ENCODE measurements at places on chromosomes 7 and 10.
A peak's percentile ranks its signal among the peaks of the same experiment; 100 is the strongest.

- peak; percentile 56 for DNase-seq
Measured at GRCh38 chr10:90652519-90652918, 205.3 kb downstream of the HTR7 start.

- no peak for DNase-seq
Measured at GRCh38 chr7:370259-370625, 80.3 kb downstream of the FOXL3 start.

DNA sequence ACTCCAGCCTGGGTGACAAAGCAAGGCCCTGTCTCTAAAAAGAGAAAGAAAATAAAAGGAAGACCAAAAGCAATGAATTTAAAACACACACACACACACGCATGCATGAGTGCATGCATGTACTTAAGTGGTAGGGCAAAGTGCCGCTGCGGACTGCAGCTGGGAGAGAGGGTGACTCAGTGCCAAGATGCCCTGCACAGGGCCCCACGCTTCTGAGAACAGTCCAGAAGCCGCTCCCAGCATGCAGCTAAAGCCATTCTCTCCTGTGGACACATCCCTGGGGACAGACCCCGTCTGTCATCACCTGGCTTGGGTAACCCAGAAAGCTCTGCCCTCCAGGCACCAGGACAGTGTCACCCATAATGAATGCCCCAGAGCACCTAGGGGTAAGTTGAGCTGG is 61.0 kb upstream of the MYL10 start:
- peak; percentile 37 for DNase-seq

- peak; percentile 2 for DNase-seq
Measured at GRCh38 chr7:93574646-93575554, at the start of gene CALCR. Gene CALCR (minus strand): TSS chr7:93574724. CDS start chr7:93486981, 87,743 bp downstream.

GRCh38 chr7:41005374-41005901 is 697.5 kb downstream of the INHBA start:
- peak; percentile 95 for DNase-seq

- DNase-seq = no peak
Measured at GRCh38 chr7:698515-699475, 27.7 kb upstream of the DNAAF5 start.

DNA sequence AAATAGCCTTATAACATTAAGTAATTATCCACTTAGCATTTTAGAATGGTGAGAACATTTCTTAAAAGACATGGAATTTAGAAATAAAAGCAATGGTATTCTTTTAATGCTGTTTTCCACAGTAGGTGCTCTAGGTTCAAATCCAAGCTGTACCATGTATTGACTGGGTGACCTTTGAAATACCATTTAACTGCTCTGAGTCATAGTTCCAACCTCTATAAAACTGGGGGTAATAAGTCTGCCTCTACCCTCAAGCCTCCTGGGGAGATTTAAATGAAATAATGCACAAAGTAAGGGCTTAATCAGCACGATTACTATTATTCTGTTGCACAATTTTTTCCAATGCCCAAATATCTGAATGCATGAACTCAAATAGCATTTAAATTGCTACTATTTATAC is 236.4 kb upstream of the CCDC6 start:
- DNase-seq = no peak

DNA sequence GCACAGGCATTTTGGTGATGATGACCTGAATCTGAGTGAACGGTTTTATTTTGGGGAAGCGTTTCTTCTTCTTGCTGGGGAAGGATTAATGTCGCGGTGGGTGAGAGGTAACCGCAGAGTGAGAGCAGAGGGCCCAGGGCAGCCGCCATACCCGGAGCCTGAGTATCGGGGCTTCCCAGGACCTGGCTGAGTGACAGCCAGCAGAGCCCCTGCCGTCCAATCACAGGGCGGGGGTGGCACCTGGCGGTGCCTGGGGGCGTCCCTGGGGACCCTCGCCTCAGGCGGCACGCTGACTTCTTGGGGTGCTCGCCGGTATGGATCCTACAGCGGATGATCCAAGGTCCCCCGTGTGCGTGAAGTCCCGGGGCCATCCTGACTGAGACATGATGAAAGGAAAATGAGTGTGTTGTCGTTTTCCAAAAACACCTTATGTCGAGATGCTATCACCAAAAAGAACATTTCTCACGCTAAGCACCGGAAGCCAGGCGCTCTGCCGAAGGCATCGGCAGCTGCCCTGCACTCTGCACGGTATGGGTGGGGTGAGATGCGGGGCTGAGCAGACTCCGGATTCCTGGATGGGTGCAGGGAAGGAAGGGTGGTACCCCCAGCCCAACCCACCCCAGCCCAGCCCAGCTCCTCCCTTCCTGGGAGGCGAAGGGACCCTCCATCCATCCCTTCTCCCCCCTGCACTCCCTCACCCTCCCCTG is 227.9 kb upstream of the SHH start:
- no peak for DNase-seq

GRCh38 chr7:69060516-69060915 is 537.8 kb upstream of the AUTS2 start:
- DNase-seq = no peak

DNA sequence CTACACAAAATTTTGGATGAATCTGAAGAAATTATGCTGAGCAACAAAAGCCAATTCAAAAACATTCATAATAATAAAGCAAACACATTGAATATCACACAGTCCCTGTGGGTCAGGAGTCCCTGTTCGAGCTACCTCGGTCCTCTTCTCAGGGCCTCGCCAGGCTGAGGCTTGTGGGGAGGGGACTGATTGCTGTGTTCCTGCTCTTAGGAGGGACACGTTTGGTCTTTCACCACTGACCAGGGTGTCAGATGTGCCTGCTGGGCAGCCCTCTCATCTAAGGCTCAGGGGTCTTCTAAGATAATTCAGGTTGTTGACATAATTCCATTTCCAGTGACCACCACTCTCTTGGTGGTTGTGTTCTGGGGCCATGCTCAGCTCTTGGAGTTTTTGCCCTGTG is 233.8 kb upstream of the PPP2R2D start:
- no peak for DNase-seq

DNA sequence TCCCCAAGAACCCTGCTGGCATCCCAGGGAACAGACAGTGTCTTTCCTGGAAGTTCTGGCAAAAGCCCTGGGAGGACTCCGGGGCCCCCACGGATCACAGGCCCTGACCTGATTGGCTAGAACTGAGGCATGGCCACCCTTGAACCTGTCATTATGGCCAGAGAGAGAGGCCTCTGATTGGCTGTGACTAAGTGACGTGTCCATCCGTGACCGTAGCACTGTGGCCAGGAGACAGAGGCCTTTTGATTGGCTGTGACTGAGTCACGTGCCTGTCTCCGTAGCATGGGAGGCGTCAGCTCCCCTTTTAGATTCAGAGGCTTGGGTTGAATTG is 163.8 kb downstream of the RGS10 start:
- peak; percentile 44 for DNase-seq

DNA sequence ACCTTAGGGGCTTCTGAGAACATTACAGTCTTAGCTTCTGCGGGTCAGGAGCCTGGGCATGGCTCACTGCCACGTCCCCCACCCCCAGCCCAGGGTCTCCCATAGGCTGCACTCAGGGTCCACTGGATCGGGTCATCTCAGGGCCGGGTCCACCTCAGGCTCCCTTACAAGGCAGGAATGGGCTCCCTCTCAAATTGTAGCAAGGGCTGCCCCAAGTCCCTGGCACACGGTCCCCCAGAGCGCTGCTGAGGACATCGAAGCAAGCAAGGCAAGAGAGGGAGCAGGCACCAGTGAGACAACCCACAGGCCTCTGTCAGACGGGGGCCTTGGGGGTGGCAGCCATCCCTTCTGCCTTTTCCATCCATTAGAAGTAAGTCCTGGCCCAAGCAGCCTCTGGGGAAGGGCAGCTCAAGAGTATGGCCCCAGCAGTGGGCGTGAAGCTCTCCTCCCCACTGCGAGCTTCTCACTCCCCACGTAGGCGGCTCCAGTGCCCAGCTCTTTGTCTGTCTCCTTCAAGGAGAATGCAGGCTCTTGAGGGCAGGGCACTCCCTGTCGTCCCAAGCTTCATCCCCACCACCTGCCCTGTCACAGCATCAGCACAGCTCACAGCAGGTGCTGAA is 18.0 kb upstream of the RET start:
- no peak for DNase-seq

DNA sequence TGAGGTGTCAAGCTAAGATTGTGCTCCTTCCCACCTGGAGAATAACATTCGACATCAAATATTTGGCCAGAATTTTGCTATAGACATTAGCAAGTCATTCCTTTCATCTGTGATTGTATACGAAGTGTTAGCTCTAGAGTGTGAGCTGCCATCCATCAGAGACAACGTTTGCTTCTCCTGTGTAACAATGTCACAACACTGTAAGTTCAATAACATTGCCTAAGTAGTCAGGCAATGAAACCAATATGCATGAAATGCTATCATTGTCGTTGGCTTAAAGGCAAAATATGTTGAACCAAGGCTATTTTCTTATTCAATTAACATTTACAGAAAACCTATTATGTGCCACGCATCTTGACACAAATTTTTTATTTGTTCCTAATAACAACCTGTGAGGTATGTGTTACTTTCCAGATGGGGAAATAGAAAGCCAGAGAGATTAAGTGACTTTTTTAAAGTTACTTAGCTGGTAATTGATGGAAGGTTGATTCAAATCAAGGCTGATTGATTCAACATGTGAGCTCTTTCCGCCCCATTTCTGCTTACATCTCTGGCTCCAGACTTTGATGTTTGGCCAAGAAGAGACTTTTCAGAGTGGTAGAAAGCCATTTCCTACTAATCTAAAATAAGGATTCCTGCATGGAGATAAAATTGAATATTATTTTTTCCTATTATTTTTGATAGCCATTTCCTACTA is 32.0 kb downstream of the BET1 start:
- no peak for DNase-seq

DNA sequence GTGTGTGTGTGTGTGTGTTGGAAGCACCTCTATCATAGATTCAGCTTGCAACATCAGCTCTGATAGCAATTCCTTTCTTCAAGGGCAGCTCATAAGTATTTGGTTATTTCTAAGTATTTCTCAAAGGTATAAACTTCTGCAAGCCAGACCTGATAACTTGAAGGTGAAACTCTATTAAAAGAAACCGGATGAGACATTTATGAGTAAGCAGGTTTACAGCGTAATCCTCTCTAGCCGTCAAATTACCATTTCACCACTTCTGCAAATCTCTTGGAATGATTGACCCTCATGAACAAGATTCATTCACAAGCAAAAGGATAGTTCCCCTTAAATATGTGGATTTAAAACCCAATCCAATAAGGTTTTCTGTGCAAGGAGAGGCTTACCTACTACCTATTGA is 23.1 kb downstream of the PDE1C start:
- DNase-seq = no peak

GRCh38 chr10:91860885-91861284 is 48.4 kb downstream of the FGFBP3 start:
- DNase-seq = no peak

DNA sequence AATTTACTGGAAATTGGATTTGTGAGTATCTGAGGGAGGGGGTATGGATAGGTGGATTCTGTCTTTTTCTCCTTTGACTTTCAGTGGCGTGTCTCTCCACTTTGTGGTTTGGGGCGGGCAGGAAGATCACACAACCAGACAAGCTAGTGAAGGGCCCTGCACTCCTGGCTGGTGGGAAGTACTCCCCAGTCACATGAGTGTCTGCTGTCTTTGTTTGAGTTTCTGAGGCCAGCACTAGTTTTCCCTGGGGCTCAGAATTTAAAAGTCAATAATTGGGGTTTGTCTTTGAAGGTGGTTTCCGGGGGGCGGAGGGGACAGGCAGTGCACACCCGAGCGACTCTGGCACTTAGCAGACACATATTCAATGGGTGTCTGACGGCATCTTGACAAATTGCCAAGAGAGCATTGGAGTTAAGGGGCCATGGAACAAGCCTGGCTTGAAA is 120.1 kb downstream of the WDFY4 start:
- DNase-seq = no peak

DNA sequence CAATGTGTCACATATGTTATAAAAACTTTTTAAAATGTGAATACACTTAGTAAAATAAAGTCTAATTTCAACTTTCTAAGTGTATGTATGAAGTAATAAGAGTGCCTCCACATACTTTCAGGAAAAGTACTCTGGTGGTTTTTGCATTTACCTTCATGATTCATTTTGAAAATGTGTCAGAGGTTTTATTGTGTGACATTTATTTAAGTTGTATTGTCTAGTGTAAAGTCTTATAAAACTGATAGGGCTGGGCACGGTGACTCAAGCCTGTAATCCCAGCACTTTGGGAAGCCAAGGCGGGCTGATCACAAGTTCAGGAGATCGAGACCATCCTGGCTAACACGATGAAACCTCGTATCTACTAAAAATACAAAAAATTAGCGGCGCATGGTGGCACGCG is 226.5 kb downstream of the ITGB1 start:
- DNase-seq = no peak

DNA sequence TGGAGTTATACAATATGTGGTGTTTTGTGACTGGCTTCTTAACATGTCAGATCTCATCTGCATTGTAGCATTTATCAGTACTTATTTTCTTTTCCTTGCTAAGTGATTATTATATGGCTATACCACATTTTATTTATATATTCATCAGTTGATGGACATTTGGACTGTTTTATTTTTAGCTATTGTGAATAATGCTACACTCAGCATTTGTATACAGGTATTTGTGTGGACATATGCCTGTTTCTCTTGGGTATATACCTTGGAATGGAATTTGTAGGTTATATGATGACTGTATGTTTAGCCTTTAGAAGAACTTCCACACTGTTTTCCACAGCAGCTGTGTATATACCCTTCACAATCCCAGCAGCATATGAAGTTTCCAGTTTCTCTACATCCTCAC is 86.5 kb downstream of the GSDME start:
- no peak for DNase-seq

DNA sequence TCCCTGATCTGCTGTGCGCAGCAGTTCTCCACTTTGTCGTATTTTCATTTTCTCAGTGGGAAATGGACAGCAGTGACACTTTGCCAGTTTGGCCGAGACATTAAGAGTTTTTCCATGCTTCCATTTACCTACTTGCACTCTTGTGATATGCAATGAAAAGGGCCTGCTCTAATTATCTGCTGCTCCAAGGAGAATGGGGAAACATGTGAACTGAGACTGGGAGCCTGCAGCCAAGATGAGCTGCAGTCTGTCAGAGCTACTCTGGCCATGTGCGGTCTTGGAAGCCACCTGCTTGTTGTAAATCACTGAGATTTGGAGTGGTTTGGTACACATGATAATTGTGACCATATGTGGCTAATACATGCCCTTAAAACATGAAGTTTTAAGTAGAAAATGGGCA is 586.6 kb upstream of the POT1 start:
- DNase-seq = no peak

GRCh38 chr10:60389413-60390025 is at the start of gene ANK3:
Gene ANK3 (minus strand): TSS chr10:60389875. CDS start chr10:60389538, 337 bp downstream.
- no peak for DNase-seq

- peak; percentile 9 for DNase-seq
Measured at GRCh38 chr10:58385784-58386112, 538 bp downstream of the TFAM start.

- no peak for DNase-seq
Measured at GRCh38 chr10:105195831-105196230, 554.7 kb downstream of the SORCS3 start.

GRCh38 chr10:59711871-59712494 is 2.3 kb upstream of the SLC16A9 start:
- DNase-seq = no peak

Data from fibroblast of lung (primary cell).